ENCODE measurements at places on chromosomes 2 and 18.

GRCh38 chr2:240225131-240225530, 84.7 kb upstream of the OTOS start:
- DNase-seq: no peak

DNA sequence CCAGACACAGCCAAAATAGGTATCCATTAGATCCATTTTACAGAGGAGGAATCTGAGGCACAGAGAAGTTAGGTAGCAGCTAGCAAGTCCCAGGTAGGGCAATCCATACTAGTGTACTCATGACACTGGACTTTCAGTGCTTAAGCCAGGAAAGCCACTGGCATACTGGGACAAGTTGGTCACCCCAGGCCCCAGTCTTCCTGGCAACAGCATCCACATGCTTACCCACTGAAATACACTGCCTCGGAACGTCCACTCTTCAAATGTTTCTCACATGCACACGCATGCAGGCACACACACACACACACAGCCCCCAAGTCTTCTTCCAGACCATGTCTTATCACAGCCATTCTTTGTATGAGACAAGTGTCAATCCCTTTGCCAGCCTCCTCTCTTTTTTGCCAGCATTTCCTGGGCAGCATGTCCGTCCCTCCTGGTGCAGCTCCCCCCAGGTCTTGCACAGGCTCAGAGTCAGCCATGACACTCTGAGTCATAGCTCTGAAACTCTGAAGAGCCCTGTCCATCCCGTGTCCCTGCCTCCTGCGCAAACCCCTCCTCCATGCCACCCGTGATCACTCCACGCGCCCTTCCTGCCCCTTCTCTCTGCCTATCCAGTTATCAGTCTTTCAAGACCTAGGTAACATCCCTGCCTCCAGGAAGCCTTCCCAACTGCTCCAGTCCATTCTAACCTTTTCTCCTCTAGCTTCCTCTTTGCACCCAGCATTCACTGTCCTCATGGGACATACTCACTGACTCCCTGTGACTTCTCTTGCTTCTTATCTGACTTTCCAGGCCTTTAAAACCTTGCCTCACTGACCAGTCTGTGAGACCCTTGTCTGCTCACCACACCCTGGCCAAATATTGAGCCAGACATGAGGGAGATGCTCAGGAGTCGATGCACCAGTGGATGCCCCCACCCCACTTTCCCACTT, 10.9 kb upstream of the TEX261 start:
- DNase-seq: no peak

DNA sequence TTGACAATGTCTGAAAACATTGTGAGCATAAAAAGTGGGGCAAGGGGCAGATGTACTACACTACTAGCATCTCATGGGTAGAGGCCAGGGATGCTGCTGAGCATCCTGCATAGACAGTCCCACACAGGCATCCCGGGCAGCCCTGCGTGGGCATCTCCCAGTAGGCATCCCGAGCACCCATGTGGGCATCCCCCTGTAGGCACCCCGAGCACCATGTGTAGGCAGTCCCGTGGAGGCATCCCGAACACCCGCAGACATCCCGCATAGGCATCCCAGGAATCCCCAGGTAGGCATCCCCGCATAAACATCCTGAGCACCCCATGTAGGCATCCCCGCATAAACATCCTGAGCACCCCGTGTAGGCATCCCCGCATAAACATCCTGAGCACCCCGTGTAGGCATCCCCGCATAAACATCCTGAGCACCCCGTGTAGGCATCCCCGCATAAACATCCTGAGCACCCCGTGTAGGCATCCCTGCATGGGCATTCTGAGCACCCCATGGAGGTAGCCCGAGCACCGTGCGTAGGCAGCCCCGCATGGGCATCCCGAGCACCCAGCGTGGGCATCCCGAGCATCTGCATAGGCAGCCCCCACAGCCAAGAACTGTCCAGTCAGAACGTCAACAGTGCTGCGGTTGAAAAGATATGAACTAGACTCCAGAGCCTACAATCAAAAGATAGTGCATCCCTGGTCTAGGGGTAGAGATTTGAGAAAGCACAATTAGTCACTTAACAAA, 273.5 kb downstream of the NBAS start:
- no peak for DNase-seq

DNA sequence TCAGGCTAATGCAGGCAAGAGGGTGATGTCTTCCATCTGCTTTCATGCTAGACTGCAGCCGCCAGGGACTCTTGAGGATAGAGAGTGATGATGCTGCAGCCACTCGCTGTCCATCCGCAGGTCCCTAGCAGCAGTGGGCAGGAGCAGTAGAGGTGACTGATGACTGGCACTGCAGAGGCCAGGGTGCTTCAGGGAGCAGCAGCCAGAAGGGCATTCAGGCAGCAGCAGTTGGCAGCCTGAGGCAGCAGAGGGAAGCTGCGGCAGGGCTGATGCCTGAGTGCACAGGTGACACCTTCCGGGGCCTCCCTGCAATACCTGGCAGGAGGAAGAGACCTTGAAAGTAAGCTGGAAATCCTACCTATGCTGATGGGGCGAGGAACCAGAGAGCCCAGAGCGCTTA, 214.2 kb downstream of the ICOS start:
- DNase-seq: no peak

GRCh38 chr2:2742726-2743125, 411.7 kb upstream of the MYT1L start:
- no peak for DNase-seq

DNA sequence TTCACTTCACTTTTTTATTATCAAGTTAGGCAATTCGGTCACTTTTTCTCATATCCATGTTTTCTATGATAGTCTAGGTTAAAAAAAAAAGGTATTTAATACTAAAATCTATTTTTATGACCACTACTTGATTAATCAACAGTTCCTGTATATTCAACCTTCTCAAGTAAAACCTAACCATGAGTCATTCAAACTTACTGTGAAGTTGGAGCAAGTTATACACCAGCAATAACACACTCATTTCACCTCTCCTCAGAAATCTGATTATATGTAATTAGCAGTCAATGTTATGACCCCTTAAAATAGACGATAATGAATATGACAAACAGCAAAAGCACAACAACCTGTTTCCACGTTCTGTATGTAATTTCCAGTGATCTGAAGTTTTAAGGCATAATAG, 35.0 kb upstream of the ADAM17 start:
- DNase-seq: no peak

DNA sequence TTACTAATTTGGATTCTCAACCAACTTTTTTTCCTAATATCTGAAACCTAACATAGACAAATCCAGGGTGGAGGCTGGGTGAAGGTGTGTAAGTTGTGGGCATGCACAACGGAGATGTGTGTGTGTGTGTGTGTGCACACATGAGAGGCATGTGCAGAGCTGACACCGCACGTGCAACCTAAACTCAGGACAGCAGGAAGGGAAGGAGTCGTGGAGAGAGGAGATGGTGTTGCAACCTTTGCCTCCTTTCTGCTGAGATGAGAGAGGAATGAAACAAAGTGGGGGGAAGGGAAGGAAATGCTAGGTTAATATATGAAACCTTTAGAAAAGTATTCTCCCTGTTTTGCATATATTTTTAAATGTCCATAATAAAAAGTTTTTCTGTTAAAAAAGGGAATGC, 64.7 kb downstream of the KCTD1 start:
- DNase-seq: no peak

GRCh38 chr2:64606479-64607363, 47.0 kb downstream of the SERTAD2 start:
- DNase-seq: no peak

DNA sequence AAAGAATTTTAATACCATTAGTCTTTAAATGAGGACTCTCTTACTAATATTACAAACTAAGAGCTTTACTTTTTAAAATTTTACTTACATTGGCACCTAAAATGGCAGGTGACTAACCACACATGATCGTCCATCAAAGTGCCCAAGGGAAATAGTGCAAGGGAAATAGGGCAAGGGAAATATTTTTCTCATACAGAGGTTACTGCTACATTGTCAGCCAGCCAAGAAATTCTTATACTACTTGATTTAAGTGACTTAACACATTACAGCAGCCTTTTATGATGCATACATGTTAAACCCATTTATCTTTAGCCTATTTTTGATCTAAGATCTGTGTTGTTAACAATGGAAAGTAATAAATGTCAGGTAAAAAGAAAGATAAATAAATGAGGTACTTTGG, 587.2 kb upstream of the PKDCC start:
- DNase-seq: no peak

- no peak for DNase-seq
Measured at GRCh38 chr18:38790786-38791185, 1225.2 kb upstream of the CELF4 start.

DNA sequence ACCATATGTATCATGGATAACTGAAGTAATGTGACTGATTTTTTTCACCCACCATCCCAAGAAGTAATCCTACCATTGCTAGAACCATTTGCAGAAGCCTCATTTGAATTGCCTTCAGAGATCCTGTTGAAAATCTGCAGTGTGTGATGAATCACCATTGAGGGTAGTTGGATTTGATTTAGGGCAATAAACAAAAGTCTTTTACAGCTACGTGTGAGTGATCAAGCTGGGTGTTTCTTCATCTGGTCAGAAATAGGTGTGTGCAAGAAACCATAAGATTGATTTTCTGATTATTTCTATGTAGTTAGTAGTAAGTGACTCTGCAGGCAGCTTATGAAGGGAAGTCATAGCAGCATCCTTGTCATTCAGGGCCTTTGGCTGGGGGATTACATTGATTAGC, 159.6 kb downstream of the MGAT5 start:
- DNase-seq: no peak

DNA sequence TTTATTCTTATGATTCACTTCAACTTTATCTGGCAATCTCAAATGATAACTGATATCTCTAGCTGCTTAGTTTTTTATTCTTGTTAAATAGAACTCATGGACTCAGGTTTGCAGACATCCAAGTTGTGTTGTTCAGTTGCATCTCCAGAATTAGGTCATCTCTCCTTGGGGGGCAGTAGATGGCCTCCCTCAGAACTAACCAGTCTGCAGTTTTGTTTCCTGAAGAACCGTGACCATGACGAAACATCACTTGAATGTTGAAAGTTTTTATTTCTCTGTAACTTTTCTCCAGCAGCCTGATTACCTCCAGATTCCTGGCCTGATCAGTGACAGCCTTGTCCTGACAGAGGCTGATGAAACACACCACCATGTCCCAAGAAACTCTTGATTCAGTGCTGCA, 321.5 kb downstream of the GALNT13 start:
- DNase-seq: no peak

DNA sequence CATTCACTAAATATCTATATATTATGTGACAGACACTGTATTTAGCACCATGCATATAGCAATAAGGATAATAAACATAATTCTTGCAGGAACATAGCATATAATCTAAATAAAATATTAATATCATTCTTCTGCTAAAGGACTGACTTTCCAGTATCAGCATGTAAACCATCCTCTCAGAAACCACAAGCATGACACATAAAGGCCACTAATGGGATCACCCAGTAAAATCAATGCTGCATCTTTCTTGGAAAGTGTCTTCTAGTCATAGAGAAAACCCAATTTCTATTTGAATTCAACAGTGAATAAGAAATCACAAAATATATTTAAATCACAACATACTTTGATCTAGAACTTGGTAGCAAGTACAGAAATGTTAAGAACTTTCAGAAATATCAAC, 5.8 kb upstream of the LRP1B start:
- DNase-seq: no peak

GRCh38 chr2:29130295-29130694, 15.1 kb downstream of the CLIP4 start:
- no peak for DNase-seq

GRCh38 chr2:29269765-29270109, 154.5 kb downstream of the CLIP4 start:
- DNase-seq: no peak

GRCh38 chr2:153388246-153388645, 90.3 kb downstream of the RPRM start:
- no peak for DNase-seq

GRCh38 chr2:132593171-132593570, 76.8 kb downstream of the LYPD1 start:
- no peak for DNase-seq

DNA sequence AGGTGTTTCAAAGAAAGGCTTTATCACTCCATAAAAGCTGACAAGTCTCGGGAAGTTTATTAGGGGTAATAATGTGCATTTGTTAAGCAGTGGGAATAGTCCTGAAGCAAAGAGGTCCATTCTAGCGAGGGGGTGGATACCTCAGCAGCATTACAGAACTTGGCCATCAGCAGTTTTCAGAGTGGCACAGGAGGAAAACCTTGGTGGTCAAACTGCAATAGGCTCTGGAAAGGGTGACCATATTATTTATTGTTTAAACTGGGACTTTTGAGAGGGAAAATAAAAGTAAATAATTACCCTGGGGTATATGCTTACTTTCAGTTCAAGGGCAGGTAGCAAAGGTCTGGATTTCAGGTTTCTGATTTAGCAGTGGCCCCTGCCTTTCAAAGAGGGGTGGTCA, 115.5 kb upstream of the KLHL14 start:
- DNase-seq: no peak

DNA sequence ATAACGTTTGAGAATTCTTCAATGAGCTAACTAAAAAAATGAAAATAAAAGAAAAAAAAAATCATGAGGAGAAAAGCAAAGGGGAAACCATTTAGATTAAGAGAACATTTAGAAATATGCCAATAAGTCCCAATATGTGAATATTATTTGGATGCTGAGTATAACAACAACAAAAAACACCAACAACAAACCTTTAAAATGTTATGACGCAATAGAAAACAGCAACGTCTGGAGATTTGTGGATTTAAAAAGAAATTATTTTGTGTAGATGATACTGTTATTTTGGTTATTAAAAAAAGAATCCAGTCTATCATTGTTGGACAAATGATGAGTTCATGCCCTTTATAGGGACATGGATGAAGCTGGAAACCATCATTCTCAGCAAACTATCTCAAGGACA, 417.2 kb downstream of the LRRTM4 start:
- DNase-seq: no peak

GRCh38 chr2:167842047-167842446, 405.3 kb downstream of the STK39 start:
- DNase-seq: no peak
